ENCODE measurements at places on chromosomes 2 and 18.

DNA sequence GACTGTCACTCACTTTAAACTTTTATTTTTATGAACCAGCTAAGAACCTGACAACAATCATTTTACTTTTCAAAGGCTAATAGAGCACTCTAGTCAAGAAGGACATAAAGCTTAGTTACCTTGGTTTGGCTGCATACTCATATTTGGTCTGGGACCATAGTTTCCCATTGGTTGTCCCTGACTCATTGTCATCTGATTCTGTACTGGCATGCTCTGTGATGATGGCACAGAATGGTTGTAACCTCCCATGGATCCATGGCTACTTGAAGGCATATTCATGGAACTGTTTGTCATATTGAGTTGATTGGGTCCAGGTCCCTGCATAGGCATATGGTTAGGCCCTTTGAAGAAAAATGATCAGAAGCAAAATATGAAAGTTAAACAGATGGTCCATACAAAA is 37.9 kb downstream of the SS18 start:
- DNase-seq, result no peak

GRCh38 chr2:125656190-125656589 is 999.8 kb upstream of the GYPC start:
- DNase-seq, result no peak

DNA sequence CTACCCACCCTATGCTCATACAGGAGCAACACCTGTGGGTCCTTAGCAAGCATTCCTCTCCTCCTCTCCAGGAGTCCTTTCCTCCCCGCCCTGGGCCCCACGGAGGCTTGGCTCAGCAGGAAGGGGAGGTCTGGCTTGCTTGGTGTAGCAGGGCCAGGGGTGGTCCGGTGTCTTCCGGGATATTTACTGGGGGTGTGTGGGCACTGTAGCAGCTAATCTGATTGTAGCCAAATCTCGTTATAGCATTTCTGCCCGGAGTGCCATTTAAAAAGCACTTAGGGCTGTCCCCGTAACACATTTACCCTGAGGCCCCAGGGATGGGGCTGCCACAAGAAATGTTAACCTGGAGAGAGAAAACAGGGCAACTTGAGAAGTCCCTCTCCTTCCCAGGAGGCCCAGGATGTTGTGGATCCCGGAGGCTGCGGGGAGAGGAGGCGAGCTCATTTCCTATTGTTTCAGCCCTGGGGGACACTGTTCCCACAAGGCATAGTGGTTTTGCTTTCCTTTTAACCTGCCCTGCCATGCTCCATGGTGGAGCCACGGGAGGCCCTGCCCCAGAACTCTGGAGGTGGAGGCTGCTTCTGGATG is 134.5 kb downstream of the CLIP4 start:
- DNase-seq, result no peak

GRCh38 chr2:21489080-21489479 is 365.3 kb downstream of the TDRD15 start:
- no peak for DNase-seq

DNA sequence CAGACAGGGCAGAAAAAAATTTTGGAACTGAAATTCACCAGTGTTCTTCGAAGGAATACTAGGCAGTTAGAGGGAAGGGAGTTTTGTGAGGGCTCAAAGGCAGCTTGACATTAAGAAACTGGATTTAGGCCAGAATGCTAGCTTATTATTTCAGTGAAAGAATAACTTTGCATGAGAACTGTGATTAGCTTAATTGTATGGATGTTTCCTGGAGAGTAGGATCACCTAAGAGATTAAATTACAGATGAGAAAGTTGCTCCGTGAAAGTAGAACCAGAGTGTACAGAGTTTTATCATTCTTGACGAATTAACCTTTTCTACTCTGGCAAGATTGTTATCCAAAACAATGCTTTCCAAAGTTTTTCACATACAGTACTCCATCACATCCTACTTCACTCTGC is 6.2 kb downstream of the SPAG16 start:
- DNase-seq, result no peak

DNA sequence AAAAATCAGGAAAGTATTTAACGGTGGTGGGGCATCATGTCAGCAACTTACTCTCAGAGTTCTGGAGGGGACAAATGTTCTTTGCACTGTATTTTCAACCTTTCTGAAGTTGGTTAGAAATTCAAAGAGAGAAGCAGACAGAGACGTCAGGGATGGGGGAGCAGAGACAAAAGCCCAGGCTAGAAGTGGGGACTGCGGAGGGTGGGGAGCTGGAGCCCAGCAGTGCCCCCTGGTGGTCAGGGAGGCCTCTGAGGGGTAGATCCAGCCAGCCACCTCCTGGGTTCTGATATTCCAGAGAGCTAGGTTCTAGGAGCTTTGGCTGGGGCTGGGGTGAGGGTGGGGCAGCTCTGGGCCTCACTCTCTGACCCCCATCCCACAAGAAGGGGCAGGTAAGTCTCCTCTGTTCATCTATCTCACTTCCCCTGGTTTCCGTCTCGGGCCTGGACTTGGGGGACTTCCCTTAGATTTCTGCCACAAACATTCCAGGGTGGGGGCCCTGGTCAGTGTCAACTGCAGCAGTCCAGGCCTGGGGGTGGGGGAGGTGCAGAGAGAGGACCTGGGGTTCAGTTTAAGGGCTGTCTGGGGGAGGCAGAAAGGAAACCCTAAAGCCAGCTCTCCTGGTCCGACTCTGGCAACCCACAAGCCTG is 8.9 kb downstream of the TNS1 start:
- DNase-seq, result no peak

Data from NCI-H1417 treated with DMSO at 0.1 percent for 48 hours (cell line).